ENCODE measurements at places on chromosomes 5 and 9. TPM values are rescaled to one million over a fixed set of nuclear protein-coding genes. Genes with fewer than 3 reads are reported as not detected.

Gene FGD3
- total RNA-seq, result 0.68 TPM

Gene HAPLN1
- total RNA-seq, result 2.3 TPM

Gene SLC6A3
- 0.32 TPM for total RNA-seq

Gene ARL14EPL
- not detected for total RNA-seq

Gene GPR151
- not detected for total RNA-seq

Gene TUSC1
- 3.2 TPM for total RNA-seq

Gene TRIP13
- total RNA-seq, result 32.6 TPM

Gene GNA14
- total RNA-seq, result not detected

Gene SLC45A2
- 0.06 TPM for total RNA-seq

Gene CDKN2A
- total RNA-seq, result not detected

Gene PRR16
- total RNA-seq, result not detected

Gene GDNF
- not detected for total RNA-seq

Gene SLC27A6
- total RNA-seq, result 1.9 TPM

Gene AQP3
- total RNA-seq, result 0.90 TPM

Gene TNFSF8
- total RNA-seq, result not detected

Gene FBXL7
- total RNA-seq, result 14.0 TPM
